ENCODE measurements at places on chromosomes 7 and 10. TPM values are rescaled to one million over a fixed set of nuclear protein-coding genes. Genes with fewer than 3 reads are reported as not detected.

- DNase-seq: no peak
These were observed 281.3 kb upstream of the IGFBP3 start for GRCh38 chr7:46202379-46202778.

DNA sequence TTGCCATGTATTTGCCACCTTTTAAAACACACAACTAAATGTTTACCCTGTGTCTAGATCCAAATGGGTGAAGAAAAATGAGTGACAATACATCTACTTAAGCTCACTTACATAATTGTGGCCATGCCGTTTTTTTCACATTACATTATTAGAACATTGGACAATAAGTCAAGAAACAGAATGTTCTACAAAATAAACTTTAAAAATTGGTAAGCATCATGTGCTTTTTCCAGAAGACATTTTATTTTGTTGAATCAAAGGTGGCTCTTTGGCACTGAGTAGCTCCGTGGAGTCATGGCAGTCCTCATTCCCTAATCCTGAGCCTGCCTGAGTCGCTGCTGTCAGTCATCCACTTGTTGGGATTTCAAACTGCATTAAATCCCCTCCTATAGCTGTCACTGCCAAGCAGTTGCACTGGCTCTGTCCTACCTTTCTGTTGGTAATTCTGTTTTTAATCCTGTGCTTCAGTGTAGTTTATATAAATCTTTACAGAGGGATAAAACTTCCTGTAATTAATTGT lies 32.3 kb downstream of the CAV1 start:
- no peak for DNase-seq

GRCh38 chr7:40437936-40438634 lies 303.3 kb downstream of the SUGCT start:
- no peak for DNase-seq

DNA sequence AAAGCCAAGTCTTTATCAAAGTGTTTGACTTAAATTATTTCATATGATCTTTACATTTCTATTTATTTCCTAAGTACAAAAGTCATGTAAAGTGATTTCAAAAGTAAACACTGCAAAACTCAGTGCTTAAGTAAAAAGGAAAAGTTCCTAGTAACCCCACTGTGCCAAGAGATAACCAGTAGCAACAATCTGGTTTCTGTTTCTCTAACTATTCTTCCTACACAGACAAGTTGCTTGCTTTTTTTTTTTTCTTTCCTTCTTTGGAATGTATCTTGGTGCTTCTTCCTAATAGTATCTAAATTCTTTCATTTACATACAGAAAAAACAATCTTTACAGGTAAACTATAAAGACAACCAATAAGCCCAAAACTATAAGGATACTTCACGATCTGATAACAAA lies 3.1 kb downstream of the JCAD start:
- no peak for DNase-seq

GRCh38 chr10:79923145-79923544 lies 25.8 kb downstream of the SFTPD start:
- DNase-seq: no peak

GRCh38 chr10:116774728-116775151 lies 32.4 kb upstream of the HSPA12A start:
- DNase-seq: no peak

GRCh38 chr7:27606270-27607209 lies 56.1 kb downstream of the HIBADH start:
- DNase-seq: peak; percentile 21

GRCh38 chr7:71220210-71220695 lies 88.3 kb downstream of the GALNT17 start:
- no peak for DNase-seq

- no peak for DNase-seq
These were observed 60.4 kb downstream of the ARL4A start for GRCh38 chr7:12747687-12748306.

DNA sequence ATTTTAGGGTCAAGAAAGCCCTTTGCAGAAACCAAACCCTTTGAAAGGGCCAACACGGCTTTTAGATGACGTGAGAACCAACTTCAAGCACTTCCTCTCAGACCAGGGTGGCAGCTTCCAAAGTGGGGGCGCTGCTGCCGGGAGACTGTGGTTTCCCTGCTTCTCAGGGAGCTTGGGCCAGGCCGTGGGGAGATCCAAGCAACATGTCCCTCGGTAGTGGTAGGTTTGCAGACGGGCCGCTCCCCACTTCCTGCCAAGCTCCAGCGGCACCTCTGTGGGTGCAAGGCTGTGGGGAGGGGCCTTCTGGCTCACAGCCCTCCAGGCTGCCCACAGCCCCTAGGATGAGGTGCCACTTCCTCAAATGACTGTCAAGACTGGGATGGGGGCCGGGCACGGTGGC lies 132.4 kb downstream of the FAM53B start:
- no peak for DNase-seq

DNA sequence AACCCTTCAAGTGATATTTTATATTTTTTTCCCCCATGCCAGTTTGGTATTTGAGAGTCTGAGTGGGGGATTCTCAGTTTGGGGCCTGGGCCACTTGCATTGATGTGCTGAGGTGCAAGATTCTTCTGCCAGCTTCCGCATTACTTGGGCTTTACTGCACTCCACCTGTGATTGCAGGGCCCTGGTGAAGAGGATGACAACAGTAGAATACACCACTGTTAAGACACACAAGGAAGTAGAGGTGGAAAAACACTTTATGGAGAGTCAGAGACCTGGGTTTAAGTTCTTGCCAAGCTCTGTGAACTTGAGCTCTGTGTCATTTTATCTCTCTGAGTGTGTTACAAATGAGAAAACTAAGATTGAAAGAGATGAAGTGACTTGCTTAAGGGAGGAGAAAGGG lies 209.4 kb downstream of the LRMDA start:
- DNase-seq: no peak

- no peak for DNase-seq
These were observed 47.4 kb downstream of the JAZF1 start for GRCh38 chr7:28132959-28133870.

DNA sequence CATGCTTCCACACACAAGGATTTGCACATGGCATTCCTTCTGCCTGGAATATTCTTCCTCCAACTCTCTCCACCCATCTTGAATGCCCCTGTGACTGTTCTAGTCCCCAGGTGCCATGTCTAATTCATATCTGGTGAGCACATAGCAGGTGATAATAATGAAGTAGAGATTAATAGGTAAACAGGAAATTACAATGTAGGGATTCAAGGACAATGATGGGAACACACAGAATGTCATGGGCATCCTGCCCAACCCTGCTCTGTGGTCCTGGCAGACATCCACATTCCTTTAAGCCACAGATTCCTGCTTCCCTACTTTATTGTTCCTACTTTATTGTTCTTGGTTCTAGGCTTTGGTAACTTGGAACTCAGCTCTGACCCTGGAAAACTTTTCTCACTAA lies 115.8 kb downstream of the THSD7A start:
- no peak for DNase-seq

DNA sequence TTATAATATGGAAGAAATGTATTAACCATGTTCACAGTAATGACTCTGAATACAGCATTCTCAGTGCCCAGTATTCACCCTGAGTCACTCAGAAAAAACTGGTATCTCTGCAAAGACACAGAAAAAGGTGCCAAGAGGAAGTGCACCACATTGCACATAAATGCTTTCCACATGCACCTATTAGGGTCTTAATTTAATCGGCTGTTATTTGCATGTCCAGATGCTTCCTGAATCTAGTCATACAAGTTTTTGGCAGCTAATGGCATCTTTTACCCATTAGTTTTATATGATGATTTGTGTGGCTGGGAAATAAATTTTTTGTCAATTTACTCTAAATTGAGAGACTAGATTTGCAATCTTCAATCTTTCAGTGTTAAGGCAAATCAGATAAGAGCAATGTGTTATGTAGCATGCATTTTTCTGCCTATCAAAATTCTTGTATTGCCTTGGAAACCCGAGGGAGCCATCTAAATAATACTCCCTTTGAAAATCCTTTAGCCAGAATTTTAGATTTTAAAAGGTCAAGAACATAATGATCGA lies 58.2 kb downstream of the ZNF680 start:
- no peak for DNase-seq

DNA sequence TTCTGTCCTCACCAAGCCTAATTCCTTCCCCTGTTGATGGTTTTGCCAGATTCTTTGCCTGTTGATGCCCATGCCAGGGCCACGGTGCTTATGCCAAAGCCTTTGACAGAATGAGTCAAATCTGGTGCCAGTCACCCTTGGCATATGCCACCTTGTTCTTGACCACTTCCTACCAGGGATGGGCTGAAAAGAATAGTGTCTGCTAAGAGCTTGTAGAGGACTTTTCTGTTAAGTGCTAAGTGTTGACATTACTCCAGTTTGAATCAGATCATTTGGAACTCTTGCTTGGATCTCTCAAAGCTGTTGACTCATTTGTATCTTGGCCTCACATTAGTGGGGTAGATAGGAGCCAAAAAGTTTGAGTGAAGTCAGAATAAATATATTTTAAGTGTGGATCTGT lies 661.2 kb downstream of the AUTS2 start:
- peak; percentile 62 for DNase-seq

- peak; percentile 30 for DNase-seq
These were observed 11.0 kb upstream of the AHCYL2 start for GRCh38 chr7:129213828-129214227.

- DNase-seq: no peak
These were observed 374.0 kb downstream of the CALN1 start for GRCh38 chr7:72038022-72038732.

RAPGEF5 gene
- 23.5 TPM for polyA plus RNA-seq

MEST gene
- 854 TPM for polyA plus RNA-seq

SLC16A12 gene
- polyA plus RNA-seq: 1.4 TPM

CPN1 gene
- polyA plus RNA-seq: not detected

KEL gene
- polyA plus RNA-seq: 0.66 TPM

PDE6C gene
- 3.2 TPM for polyA plus RNA-seq

OTUD1 gene
- polyA plus RNA-seq: 48.2 TPM

ADCYAP1R1 gene
- 10.2 TPM for polyA plus RNA-seq

UPK3B gene
- polyA plus RNA-seq: 0.93 TPM

H2BK1 gene
- polyA plus RNA-seq: not detected

LEP gene
- not detected for polyA plus RNA-seq

Data from muscle of back (tissue), 13 donors.